ENCODE measurements at places on chromosomes 1 and 21.

- DNase-seq, result peak; percentile 93
Observed at GRCh38 chr1:209652121-209652735, at the start of gene LAMB3. Gene LAMB3 (minus strand): TSS chr1:209652425. CDS start chr1:209650944, 1,481 bp downstream.

DNA sequence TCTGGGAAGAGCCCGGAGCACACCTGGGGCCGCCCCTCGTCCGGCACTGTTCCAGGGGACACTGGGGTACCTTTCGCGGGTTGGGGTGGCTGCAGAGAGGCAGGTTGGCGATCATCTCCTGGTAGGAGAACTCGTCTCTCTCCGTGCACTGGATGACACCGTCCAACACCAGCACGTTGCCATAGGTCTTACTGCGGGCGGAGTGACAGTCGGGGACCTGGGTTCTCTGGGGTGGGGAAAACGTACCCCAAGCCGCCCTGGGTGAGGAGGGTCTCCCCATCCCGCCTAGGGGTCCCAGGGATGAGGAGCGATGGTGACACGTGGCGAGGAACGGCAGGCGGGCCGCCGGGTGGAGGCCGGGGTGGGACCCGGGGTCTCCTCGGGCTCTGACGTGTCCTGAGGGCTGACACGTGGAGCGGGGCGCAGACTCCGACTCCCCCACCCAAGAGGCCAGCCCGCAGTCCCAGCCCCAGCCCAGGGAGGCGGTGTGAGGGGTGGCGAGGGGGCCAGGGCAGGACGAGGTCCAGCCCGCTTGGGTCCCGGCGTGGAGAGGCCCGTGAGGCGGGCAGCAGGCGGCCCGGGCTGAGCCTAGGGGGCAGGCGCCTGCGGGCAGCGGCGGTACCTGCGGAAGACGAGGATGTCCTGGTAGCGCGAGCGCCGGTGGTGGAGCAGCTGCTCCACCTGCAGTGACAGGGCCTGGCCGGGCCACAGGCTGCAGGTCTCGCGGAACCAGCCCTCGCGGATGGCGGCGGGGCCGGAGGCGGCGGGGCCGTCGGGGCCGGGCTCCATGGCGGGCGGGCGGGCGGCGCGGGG, 457 bp downstream of the SRM start:
- DNase-seq, result no peak

DNA sequence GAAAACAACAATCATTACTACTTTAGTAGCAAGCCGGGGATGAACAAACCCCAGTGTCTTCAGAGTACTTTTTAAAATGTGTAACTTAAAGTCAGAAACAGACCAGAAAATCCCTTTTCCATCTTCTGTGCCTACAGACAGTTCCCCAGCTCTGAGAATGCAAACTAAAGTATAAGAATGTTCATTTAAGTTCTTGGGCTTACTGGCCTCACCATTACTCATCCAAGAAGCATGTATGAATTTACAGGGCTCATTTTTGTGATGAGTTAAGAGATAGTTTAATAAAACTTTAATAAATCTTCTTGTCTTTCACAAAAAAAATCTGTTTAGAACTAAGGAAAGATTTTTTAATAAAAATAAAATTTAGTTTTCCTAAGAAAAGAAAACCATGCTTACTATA, 4.6 kb downstream of the LPGAT1 start:
- peak; percentile 33 for DNase-seq

DNA sequence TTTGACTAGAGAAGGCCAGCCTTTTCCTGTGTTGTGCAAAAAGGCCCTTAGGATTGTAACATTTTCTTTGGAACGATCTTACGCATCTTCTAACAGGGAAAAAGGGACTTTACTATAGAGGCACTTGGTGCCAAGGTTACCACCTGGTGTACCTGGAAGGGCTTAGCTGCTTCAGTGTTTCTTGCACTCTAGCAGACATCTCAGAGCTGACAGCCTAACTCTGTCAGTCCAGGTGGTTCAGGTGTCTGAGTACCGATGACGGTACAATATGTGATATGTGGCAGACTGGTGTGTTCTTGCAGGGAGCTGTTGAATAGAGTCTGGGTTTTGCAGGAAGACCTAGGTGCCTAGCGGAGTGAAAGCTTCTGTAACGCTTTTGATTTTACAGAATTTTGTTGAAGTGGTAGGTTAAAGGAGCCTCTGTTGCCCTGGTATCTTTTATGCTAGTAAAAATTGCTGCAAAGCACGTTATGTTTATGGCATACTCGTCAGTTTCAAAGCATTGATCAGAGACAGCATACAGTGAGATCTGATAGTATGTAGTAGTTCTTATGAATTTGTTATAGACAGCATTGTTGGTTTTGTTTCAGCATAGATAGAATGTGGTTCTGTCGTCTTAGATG, 1.4 kb downstream of the MAGI3 start:
- peak; percentile 71 for DNase-seq

DNA sequence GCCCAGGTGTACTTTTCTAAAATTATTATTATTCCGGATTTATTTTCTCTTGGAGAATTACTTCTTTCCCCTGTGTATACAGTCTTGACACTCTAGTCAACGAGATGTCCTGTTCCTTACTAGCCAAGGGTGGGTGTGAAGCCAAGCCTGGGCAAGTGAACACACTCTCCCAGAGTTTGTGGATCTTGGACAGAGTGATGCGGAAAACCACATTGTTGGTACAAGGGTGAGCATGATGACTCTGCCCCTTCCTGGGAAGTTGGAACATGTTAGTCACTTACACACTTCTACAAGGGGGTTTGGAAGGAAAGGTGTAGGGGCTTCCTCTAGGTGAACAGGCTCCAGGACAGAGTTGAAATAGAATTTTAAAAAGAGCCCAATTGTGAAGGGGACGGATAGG, 20.0 kb upstream of the RD3 start:
- peak; percentile 96 for DNase-seq

DNA sequence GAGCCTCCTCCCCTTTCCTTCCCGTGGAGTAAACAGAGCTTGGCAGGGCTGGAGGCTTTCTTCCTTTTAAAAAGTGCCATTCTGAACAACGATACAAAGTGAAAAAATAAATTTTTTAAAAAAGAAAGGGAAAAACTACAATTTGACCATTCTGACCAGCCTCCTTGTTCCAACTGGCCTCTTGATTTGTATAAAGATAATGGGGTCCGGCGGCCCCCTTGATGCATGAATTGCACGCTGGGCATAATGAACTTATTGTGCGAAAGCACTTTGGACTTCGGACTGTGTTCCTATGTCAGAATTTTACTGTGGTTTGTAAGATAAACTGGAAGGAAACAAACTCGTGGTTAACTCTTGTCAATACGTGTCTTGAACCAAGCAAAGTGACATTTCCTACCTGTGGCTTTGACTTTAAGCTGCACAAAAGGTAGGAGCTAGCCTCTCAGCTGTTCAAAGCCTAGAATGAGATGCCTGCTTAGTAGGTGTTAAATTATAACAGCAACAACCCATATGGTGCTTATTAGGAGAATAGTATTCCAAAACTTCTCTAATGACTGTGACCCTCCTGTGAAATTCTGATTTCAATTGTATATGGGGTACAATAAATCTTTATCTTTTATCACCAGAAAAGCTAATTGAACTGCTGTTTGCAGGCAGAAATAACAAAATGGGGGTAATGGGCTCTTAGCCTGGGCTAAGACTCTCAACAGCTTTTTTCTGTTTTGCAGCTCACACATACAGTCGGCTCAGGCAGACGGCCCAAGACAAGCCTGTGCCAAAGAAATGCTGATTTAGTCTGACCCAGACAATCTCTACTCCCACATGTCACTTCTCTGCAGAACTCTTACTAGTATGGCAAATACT, 9.3 kb downstream of the IRF2BP2 start:
- DNase-seq, result no peak

DNA sequence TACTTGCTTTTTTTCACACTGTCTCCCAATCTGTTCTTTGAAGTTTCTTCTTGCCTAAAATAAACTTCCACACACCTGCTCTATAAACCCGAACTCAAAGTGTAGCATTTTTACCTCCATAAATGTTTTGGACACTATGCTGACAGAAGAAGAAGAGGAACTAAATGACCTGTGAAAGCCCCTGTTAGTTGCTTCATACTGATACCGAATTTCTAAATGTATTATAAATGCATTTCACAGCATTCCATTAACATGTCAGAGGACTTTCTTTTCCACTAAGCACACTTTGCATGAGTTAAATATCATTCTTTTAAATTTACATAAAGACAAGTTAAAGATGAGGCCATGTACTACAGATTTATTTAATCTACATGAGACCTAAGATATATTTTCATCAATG, 281.0 kb downstream of the SMYD3 start:
- no peak for DNase-seq

DNA sequence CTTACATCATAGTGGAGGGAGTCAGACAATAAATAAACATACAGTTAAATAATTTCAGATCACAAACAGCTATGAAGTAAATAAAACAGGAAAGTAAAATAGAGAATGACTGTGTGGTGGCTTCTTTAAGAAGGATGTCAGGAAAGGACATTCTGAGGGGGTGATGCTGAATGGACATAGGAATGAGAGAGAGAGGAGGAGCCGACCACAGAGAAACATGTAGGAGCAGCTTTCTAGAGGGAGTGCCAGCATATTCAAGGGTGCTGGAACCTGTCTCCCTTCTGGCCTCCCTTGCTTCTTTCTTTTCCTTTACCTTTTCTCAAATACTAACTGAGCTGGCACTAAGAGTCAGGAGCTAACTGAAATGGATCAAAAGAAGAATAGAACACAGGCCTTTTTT, 20.5 kb upstream of the BCL10 start:
- DNase-seq, result peak; percentile 80

GRCh38 chr1:227774821-227775661, 39.8 kb downstream of the SNAP47 start:
- no peak for DNase-seq

GRCh38 chr1:150311762-150312161, 9.6 kb upstream of the PRPF3 start:
- no peak for DNase-seq

GRCh38 chr1:226407199-226407496, 745 bp downstream of the PARP1 start:
- DNase-seq, result peak; percentile 8

- no peak for DNase-seq
Observed at GRCh38 chr1:24749252-24749651, 4.0 kb downstream of the CLIC4 start.

DNA sequence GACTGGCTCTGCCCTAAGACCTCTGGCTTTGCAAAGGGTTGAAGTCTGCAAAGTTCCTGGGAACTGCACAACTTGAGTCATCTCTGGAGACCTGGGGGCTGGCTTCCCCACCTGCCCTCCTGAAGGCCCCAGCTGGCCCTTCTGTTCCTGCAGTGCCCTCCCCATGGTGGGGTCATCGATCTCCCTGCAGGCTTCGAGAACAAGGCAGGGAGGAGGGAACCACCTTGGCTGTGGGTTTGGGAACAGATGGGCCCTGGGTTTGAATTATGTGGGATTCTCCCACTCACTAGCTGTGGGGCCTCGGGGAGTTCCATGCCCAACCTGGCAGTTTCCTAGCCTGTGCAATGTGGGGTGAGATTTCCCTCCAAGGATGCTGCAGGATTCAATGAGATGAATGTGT, 310.2 kb downstream of the PTPRU start:
- no peak for DNase-seq

DNA sequence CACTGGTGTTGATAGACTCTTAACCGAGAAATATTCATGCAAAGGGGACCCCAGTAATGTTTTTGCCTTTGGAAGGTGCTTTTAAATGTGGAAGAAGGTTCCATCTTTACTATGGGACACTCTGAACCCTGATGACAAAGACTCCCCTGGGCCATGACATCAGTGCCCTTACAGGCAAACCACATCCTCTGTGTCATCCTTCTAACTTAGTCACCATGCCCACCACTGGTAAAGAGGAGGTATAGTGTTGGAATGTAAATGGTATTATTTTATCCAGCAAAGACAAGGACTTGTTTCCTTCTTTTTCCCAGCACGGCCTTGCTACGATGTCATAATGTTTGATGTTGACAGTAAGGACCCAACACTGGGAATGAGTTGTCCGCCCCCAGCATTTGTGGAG, 12.6 kb downstream of the METTL13 start:
- DNase-seq, result peak; percentile 94

GRCh38 chr1:184352776-184353175, 34.1 kb upstream of the C1orf21 start:
- DNase-seq, result no peak

DNA sequence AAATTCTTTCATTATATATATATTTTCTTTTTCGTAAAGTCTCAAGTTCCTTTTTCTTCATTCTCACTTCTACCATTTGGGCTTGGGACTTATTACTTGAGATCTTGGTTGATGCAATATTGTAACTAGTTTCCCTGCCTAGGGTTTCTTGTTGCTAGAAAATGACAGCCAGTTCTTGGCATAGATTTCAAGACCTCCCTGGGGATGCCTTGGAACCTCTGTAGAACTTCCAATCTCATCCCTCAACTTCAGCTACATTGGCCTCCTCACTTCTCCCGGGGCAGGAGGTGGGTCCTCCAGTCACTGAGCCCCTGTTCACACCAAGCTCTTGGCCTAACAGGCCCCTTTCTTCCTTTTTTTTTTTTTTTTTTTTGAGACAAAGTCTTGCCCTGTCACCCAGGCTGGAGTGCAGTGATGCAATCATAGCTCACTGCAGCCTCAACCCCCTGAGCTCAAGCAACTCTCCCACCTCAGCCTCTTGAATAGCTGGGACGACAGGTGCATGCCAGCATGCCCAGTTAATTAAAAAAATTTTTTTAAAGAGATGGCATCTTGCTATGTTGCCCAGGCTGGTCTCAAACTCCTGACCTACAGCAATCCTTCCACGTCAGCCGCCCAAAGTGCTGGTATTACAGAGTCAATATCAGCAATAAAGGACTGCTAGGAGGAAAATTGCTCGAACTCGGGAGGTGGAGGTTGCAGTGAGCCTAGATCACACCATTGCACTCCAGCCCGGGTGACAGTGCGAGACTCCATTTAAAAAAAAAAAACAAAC, 33.1 kb downstream of the MAP3K7CL start:
- DNase-seq, result no peak

GRCh38 chr1:81880781-81881180, 80.0 kb downstream of the ADGRL2 start:
- peak; percentile 64 for DNase-seq

DNA sequence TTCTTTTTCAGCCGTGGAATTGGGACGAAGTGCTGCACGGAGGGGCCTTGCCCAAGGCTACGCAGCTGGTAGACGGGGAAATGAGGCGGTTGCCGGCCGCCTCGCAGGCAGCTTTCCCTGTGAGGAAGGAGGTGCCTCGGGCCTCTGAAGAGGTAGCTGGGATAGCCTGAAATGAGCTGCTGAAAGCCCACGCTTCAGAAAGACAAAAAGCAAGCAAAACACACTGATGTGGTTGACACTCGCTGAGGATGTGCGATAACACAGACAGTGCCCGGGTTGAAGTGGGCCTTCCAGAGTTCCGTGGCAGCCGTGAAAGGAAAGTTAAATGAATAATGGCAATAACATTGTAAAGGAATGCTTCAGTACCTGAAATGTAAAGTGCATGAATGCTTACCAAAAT, 47.2 kb downstream of the S1PR1 start:
- DNase-seq, result no peak

Data from bronchial epithelial cell (primary cell).